ENCODE measurements at places on chromosomes 6 and 20.

- DNase-seq, result peak; percentile 11
Observed at GRCh38 chr6:1346558-1347091, 34.7 kb downstream of the FOXQ1 start.

- DNase-seq, result no peak
Observed at GRCh38 chr6:11654876-11655275, 117.3 kb downstream of the TMEM170B start.

- DNase-seq, result no peak
Observed at GRCh38 chr6:72740135-72740534, 118.3 kb downstream of the KCNQ5 start.

- DNase-seq, result no peak
Observed at GRCh38 chr20:58133020-58133808, 95.2 kb downstream of the ANKRD60 start.

DNA sequence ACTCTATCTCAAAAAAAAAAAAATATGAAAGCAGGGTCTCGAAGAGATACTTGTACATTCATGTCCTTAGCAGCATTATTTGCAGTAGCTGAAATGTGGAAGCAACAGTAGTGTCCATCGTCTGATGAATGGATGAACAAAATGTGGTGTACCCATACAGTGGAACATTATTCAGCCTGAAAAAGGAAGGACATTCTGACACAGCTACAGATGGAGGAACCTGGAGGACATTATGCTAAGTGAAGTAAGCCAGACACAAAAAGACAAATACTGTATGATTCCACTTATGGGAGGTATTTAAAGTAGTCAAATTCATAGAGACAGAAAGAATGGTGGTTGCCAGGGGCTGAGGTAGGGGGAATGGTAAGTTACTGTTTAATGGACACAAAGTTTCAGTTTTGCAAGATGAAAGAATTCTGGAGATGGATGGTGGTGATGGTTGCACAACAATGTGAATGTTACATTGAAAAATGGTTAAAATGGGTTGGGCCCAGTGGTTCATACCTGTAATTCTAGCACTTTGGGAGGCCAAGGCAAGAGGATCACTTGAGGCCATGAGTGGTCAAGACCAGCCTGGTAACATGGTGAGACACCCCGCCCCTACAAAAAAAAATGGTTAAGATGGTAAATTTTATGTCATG is 11.8 kb upstream of the TULP1 start:
- DNase-seq, result no peak

- DNase-seq, result no peak
Observed at GRCh38 chr6:3451498-3451897, 5.4 kb downstream of the SLC22A23 start.

DNA sequence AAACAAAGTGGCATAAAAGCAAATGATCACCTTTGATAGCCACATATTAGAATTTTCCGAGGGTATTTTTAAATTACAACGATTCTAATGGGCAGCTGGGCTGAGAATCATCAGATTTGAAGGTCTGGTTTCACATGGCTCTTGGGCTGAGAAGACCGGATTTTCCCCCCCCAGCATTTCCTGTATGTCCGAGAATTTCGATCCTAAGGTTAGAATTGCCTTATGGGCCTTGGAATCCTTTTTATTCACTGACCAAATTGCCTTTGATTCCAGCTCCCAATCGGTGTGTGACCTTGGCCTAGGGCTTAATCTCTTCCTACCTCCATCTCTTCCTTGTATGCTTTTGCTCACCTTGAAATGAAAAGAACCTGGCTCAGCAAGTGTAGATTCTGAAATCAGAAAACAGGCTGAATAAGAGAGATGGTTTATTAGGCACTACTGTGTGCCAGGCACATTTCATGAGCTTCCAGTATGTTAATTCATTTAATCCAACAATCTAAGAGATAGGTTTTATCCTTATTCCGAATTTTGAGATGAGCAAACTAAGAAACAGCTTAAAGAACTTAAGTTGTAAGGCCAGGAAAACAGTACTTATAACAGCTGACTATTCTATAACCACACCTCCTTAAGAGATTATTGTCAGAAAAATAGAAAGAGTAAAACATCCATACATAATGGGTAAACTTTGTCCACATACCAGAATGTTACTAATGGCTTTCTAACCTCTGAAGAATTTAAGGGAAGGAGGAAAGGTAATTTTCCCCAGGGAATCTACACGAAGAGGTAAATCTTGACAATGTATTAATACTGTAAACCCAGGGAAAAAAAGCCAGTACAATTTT is 39.4 kb downstream of the HFE start:
- no peak for DNase-seq

GRCh38 chr6:27149150-27149549 is 98.4 kb upstream of the PRSS16 start:
- no peak for DNase-seq

GRCh38 chr20:49283176-49283702 is 5.4 kb upstream of the ZNFX1 start:
- no peak for DNase-seq

GRCh38 chr20:46624946-46625345 is 26.3 kb downstream of the SLC13A3 start:
- DNase-seq, result no peak
